ENCODE measurements at places on chromosomes 4 and X. TPM values are rescaled to one million over a fixed set of nuclear protein-coding genes. Genes with fewer than 3 reads are reported as not detected.
A peak's percentile ranks its signal among the peaks of the same experiment; 100 is the strongest.

The ZNF185 gene
- total RNA-seq = 2.8 TPM

GRCh38 chrX:317424-318067 lies 1.1 kb downstream of the GTPBP6 start:
- no peak for ATAC-seq

- ATAC-seq = no peak
These were observed 525.3 kb upstream of the MAGEB2 start for GRCh38 chrX:29690061-29690460.

GRCh38 chr4:74473155-74473811 lies 28.3 kb downstream of the AREG start:
- ATAC-seq = no peak

DNA sequence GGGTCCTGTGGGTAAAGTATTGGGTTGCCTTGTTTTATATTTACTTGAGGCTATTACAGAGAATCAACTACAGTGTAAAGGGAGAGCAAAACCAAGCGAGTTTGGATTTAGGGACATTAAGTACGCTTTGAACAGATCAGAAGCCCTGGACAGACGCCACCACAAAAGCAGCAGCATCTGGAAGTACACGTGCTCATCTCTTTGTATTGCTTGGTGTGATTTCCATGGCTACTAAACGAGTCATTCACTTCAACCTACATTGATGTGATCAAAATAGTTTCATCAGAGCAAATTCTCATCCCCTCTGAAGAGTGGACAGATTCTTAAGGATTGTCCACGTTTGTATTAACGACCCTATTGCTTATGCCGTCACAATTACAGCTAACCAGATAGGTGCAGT lies 85.1 kb downstream of the SORBS2 start:
- ATAC-seq = peak; percentile 55

The FAM156A gene
- 19.2 TPM for total RNA-seq

- ATAC-seq = no peak
These were observed 89.4 kb downstream of the FMR1NB start for GRCh38 chrX:148070504-148070877.

- ATAC-seq = no peak
These were observed 398.6 kb upstream of the RASGEF1B start for GRCh38 chr4:81870275-81870674.

The LAMP2 gene
- total RNA-seq = 32.0 TPM

The GLRA3 gene
- 3.9 TPM for total RNA-seq

The MCF2 gene
- not detected for total RNA-seq

The BTC gene
- total RNA-seq = 0.13 TPM

DNA sequence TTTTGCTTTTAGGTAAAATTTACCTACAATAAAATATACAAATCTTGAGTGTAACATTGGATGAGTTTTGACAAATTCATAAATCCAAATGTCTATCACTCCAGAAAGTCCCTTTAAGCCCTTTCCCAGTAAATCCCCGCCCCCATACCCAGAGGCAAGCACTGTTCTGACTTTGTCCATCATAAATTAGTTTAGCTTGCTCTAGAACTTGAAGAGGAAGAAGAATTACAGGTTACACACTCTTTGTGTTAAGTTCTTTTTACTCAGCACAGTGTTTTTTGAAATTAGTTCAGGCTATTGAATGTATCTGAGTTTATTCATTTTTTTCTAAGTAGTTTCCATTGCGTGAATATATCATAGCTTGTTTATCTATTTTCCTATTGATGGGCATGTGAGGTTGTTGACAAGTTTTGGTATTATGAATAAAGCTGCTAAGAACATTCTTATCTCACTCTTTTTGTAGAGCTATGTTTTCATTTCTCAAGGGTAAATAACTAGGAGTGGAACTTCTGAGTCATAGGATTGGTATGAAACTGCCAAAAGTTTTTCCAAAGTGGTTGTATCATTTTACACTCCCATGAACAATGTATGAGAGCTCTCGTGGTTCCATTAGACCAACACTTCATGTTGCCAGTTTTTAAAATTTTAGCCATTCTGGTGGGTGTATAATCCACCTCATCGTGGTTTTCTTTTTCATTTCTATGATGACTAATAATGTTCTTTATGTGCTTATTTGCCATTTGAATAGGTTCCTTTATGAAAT lies 22.4 kb upstream of the HPSE start:
- ATAC-seq = no peak

The CPZ gene
- total RNA-seq = 0.73 TPM

GRCh38 chrX:346034-346813 lies 27.6 kb upstream of the GTPBP6 start:
- ATAC-seq = no peak

The POU3F4 gene
- total RNA-seq = 6.7 TPM

- peak; percentile 63 for ATAC-seq
These were observed 151.5 kb downstream of the CORIN start for GRCh38 chr4:47686294-47686872.

DNA sequence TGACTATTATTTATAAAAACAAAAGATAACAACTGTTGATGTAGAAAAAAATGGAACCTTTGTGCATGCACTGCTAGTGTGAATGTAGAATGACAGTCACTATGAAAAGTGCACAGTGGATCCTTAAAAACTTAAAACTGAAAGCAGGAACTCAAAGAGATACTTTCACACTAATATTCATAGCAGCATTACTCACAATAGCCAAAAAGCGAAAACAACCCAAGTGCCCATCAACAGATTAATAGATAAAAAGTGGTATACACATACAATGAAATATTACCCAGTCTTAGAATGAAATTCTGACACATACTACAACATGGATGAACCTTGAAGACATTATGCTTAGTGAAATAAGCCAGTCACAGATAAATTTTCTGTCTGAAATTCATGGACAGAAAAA lies 23.8 kb downstream of the CENPC start:
- no peak for ATAC-seq

The ARMCX4 gene
- total RNA-seq = 3.2 TPM

GRCh38 chrX:81301877-81302276 lies 100.0 kb downstream of the SH3BGRL start:
- ATAC-seq = no peak

The OTUD6A gene
- not detected for total RNA-seq

The JCHAIN gene
- total RNA-seq = not detected

GRCh38 chr4:1603413-1604135 lies 80.5 kb downstream of the FAM53A start:
- peak; percentile 21 for ATAC-seq

The MAGEB5 gene
- total RNA-seq = not detected

- no peak for ATAC-seq
These were observed 17.4 kb upstream of the TNIP3 start for GRCh38 chr4:121181493-121181892.

The PRR32 gene
- total RNA-seq = 0.57 TPM

GRCh38 chr4:39066371-39066770 lies 4.3 kb downstream of the KLHL5 start:
- no peak for ATAC-seq

- no peak for ATAC-seq
These were observed 408.2 kb upstream of the NR3C2 start for GRCh38 chr4:148850257-148850995.

All from motor neuron (in vitro differentiated cells).